ENCODE measurements at places on chromosomes 5 and 9.

DNA sequence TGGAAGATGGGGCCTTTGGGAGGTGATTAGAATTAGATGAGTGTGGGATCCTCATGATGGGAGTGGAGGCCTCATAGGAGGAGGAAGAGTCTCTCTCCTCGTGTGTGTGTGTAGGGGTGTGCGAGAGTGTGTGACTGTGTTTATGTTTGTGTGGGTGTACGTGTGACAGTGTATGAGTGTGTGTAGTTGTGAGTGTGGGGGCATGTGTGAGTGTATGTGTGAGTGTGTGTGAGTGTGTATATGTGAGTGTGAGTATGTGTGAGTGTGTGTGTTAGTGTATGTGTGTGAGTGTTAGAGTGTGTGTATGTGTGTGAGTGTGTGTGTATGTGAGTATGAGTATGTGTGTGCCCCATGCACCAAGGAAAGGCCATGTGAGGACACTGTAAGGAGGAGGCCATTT lies 68.2 kb upstream of the SMIM15 start:
- no peak for DNase-seq

- peak; percentile 28 for DNase-seq
Observed at GRCh38 chr9:138067613-138068367, 190.2 kb downstream of the CACNA1B start.

GRCh38 chr5:89372176-89372575 lies 489.2 kb upstream of the MEF2C start:
- DNase-seq, result no peak

DNA sequence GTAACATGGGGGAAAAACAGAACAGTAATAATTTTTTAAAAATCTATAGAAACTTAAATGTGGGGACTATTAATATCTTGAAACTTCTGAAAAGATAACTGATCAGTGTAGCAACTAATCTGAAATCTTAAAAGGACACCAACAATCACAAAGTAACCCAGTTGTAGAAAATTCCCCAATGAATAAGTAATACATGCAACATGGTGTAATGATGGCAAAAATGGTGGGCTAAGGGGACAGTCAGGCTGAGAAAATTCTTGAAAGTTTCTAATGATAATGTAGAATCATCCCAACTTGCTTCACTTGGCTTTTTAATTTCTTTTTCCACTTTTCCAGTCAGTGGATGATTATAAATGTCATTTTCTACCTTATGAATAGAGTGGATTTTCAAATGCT lies 5.4 kb downstream of the NFIL3 start:
- DNase-seq, result no peak

- DNase-seq, result no peak
Observed at GRCh38 chr5:103464835-103465484, 97.6 kb downstream of the NUDT12 start.

DNA sequence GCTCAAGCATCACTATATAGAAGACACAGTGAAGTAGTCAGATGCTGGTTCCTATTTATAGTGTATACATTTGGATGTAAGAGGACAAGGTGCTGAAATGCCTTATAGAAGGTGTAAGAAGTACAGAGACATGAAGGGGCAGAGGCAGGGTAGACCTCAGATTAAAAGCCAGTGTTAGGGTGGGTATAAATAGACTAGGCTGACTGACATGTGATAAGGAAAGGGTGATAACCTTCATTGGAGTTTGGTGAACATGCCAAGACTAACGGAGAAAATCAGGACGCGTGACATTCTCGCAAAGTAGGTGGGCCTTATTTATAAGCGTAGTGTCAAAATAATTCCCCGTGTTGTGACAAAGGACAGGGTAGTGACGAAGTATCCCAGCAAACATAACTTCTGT lies 59.1 kb upstream of the HRH2 start:
- DNase-seq, result no peak

DNA sequence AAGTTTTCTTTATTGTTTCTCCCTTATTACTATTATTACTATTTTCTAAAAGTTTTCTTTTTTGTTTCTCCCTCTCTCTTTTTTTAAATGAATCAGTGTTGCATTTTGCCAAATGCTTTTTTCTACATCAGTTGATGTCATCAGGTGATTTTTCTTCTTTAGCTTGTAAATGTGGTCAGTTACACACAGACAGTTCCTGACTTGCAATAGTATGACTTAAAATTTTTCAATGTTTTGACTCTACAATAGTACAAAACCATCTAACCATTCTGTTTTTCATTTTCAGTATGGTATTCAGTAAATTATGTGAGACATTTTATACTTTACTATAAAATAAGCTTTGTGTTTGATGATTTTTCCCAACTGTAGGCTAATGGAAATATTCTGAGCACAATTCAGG lies 443.0 kb downstream of the GADD45G start:
- DNase-seq, result no peak

- DNase-seq, result no peak
Observed at GRCh38 chr5:34687269-34688011, 31.3 kb downstream of the RAI14 start.

DNA sequence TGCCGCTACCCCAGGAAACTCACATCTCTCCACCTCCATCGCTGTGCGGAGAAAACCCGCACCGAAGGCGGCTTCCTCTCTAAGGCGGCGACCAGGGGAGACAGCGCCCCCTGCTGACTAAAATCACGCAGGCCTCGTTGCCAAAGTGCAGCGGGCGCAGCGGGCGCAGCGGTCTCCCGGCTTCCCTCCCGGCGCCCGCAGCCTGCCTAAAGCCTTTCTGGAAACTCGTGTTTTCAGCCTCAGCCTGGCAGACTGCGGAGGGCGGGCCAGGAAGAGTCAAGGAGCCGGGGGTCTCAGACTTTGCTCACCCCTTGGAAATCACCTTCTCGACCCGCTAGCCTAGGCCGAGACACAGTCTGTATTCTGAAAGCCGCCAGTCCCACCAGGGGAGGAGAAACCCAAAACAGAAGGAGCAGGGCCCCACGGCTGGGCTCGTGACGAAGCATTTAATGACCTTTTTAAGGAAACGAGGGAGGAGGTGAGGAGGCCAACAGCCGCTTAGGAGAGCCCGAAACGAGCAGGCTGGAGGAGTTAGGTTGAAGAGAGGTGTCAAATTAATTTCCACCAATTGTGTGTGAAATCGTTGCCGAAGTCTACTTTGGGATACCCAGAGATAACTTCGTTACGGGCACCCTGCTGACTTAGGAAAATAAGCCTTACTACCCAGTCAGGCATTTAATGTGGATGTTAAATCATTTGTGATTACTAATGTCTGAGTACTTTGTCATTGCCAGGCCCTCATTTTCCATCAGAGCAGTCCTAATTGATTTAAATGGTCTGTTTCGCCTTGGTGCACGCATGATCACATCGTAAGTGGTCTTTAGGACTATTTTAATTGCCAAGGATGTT lies 7.3 kb upstream of the FOXB2 start:
- peak; percentile 53 for DNase-seq

DNA sequence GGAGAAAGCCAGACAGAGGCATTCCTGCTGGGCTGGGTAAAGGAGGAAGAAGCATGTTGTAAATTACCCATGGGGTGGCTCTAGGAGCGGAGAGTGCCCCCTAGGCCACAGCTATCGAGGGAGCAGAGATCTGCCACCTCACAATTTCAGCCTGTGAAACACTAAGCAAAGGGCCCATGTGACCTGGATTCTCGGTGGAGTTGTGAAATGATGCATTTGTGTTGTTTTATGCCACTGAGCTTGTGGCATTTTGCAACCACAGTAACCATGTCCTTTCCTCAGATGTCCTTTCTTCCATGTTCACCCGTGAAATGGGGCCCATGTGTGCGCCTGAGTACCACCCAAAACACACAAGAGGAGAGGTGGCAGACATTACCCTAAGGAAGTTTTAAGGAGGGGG lies 159.3 kb downstream of the SYK start:
- DNase-seq, result no peak

GRCh38 chr5:96721351-96721977 lies 59.3 kb downstream of the CAST start:
- no peak for DNase-seq

GRCh38 chr9:127336086-127336485 lies 60.9 kb upstream of the SLC2A8 start:
- DNase-seq, result no peak

DNA sequence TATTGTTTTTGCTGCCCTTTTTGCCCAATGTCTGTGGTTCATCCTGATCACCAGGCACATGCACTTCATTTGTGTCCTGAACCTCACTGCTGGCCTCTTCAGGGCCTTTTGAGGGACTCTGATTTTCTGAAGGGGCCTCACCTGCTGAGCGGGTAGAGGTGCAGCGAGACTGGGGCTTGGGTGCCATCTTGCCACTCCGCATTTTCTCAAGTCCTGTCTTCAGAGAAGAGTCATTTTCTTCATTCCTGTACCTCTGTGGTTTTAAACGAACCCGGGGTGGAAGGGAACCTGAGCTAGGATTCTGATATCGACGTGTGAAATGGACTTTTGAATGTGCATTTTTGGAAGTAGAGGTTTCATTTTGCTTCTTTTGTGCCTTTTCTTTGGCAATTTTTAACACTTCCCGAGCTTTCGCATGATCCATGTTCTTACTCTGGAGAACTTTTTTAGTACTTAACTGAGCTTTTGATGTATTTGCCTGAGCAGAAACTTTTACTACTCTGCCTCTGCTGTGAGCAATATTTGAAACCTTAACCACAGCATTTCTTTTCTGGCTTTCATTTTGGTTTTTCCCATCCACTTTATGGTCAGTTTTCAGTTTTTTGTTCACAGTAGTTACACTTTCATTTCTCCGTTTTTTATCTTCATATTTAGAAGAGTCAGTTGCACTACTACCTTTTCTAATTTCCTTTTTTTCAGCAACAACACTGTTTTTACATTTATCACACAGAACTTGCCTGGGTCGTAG lies 26.1 kb downstream of the PWWP2A start:
- DNase-seq, result no peak

GRCh38 chr5:168766426-168766700 lies 187.2 kb upstream of the PANK3 start:
- no peak for DNase-seq

DNA sequence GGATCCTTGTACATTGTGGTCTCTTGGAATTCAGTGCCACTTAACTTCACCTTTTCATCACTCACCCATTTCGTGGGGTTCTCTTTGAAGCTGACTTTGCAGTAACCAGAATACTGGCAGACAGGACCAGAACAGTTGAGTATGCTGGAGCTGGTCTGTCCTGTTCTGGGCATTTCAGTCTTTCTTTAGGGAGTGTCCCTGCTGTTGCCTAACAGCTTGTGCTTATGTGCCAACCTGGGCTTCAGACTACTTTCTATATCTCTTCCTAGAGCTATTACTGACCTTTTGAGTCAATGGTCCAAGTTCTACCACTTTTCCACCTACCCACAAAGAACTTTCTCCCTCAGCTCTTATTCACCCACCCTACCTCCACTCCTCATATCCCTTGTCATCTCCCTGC lies 10.0 kb upstream of the INSL6 start:
- DNase-seq, result no peak

GRCh38 chr5:56964173-56964572 lies 12.2 kb upstream of the MIER3 start:
- DNase-seq, result no peak

- DNase-seq, result peak; percentile 45
Observed at GRCh38 chr9:34179213-34180136, 632 bp downstream of the UBAP1 start.

- DNase-seq, result no peak
Observed at GRCh38 chr5:16455668-16456067, 9.9 kb downstream of the ZNF622 start.

GRCh38 chr5:140239939-140240700 lies 62.8 kb downstream of the PFDN1 start:
- DNase-seq, result no peak

DNA sequence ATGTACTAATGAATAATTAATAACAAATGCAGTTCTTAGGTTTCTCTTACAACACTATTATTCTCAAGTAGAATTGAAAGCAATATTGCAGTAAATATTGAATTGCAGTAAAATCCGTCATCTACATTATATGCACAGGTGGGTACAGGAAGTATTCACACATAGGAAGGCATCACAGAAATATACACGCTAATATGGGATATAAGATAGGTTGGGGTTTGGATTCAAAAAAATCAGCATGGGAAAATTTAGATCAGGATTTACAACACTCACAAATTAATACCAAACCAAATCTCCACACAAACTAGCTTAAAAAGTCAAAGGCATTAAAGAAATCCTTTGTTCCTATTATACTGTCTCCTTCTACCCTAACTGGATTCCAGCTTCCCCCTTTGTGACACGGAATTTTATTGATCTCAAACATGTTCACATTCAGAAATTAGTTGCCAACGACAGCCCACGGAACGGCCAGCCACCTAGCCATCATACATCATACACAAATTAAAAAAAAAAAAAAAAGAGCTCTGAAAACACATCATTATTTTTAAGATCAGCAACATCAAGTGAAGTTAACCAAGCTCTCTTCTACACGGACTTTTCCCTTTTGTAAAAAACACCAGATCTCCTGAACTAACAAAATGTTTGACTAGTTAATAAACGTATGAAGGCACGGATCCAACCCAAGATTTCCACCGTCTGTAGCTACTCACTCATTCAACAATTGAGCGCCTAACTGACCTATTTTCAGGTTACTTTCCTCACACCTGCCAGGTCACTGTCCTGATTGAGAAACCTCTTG lies 2.2 kb downstream of the NR6A1 start:
- peak; percentile 76 for DNase-seq

DNA sequence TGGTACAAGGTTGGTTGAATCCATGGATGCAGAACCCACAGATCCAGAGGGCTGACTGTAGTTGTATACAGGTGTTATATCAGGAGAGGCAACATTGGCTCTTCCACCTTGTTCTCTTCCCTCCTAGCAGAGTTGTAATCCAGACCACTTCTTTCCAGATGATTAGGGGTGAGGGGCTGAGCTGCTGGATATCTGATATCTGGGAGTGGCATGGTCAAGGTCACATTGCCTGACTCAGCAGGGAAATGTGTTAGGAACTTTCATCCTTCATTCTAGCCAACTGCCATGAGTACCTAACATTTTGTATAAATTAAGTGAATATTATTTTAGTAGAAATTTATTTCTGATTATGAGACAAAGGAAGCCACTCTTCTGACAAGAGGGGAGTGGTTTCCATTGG lies 7.3 kb downstream of the DAPK1 start:
- no peak for DNase-seq

DNA sequence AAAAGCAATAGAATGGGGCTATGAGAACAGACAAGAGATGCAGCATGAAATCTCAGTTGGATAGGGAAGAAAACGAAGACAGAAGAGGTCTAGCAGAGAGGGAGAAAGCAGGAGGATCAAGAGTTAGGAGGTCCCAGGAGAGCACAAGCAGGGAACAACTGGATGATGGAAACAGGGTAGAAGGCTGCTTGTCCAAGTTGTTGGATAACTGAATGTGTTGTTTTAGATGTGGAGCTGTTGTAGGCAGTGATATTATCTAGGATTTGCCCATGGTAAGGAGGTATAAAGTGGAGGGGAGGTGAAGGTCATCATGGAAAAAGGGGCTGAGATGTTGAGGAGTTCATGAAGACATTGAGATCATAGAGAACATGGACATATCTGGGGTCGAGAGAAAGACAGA lies 12.4 kb upstream of the RHOBTB3 start:
- DNase-seq, result no peak

Measured in left lobe of liver (tissue), 2 donors.